Sciatic nerve (tissue), 2 donors: ENCODE measurements at places on chromosomes 16 and 17.

GRCh38 chr16:10897134-10897533 lies 20.1 kb downstream of the CIITA start:
- DNase-seq = no peak

GRCh38 chr17:59287891-59288290 lies 43.6 kb upstream of the YPEL2 start:
- no peak for DNase-seq

- DNase-seq = peak; percentile 53
Measured at GRCh38 chr17:9900784-9901183, 4.3 kb downstream of the RCVRN start.

GRCh38 chr17:68433911-68434508 lies 23.3 kb downstream of the WIPI1 start:
- peak; percentile 34 for DNase-seq

GRCh38 chr16:3909791-3910583 lies 29.5 kb upstream of the CREBBP start:
- peak; percentile 23 for DNase-seq

GRCh38 chr16:1822801-1823200 lies 3.8 kb downstream of the HAGH start:
- DNase-seq = no peak

DNA sequence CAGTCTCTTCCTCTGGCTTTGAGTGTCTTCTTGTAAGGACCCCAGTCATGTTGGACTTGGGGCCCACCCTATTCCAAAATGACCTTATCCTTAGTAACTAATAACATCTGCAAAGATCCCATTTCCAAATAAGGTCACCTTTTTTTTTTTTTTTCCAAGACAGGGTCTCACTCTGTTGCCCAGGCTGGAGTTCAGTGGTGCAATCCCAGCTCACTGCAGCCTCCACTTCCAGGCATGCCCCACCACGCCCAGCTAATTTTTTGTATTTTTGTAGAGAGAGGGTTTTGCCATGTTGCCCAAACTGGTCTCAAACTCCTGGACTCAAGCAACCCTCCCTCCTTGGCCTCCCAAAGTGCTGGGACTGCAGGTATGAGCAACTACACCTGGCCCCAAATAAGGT lies 118.8 kb upstream of the GSE1 start:
- no peak for DNase-seq

DNA sequence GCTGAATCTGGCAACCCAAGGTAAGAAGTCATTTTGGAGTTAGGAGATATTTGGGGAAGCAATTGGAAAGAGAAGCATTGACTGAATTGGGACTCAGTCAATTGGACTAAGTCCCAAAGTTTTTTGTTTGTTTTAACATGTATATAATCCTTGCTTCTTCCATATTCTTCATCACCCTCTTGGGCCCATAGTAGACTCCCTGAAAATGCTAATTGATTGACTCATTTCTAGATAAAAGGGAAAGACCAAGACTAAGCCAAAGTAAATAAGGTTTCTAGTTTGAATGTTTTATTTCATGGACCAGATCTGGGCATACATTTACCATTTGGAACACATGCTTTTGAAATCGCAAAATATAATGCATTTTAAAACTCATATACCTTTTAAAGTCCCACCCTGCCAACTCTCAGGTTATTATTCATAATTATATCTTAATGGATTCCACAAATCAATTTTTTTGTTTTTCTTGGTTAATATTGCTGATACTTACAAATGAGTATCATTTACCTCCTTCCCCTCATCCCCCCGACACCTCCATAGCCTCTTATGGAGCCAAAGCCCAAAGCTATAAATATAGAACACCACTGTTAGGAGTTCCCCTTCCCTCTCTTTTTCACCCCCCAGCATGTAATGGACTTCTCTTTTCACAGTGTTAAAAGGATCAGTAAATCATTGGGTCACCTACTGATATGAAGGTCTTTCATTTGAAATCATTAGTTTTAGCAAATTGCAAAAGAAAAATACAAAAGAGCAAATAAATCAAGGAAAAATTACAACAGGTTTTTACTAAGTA lies 674.0 kb upstream of the SOX9 start:
- no peak for DNase-seq

DNA sequence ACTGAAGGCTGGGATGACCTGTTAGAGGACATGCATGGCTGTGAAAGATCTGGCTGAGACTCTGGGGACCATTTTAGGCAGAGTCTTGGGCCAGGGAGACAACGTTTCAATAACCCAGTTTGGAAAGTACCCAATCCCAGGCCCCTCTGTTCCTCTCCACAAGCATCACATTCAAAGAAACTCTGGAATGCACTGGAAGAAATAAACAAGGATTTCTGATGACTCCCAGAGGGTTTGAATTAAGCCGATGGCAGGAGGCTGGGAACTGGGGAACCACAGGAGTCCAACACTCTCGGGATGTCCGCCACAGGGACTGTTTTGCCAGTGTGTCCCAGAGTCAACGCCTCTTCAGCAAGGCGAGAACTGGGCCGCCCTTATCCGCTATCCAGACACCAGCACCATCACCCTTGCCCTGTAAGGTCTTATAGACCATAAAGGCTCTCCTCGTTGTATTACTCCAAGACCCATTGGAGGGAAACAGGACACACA lies 3.3 kb downstream of the PMP22 start:
- DNase-seq = no peak

- no peak for DNase-seq
Measured at GRCh38 chr16:81624760-81625543, 154.1 kb upstream of the PLCG2 start.

DNA sequence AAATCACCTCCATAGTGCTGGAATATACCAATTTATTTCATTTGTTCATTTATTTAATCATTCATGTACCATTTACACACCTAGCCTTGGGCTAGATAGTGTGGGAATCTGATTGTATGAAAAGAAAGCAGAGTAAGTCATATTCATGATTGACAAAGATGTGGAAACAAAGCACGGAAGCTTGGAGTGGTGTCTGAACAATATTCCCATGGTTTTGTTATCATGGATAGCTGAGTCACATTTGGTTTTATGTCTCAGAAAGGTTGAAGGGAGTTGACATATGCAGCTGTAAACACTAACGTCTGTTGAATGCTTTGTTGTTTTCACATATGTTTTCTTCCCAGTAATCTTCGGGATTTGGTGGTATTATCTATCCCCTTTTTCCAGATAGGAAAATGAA lies 76.6 kb downstream of the MAP2K4 start:
- no peak for DNase-seq

GRCh38 chr17:82664701-82665182 lies 16.5 kb upstream of the WDR45B start:
- DNase-seq = no peak

DNA sequence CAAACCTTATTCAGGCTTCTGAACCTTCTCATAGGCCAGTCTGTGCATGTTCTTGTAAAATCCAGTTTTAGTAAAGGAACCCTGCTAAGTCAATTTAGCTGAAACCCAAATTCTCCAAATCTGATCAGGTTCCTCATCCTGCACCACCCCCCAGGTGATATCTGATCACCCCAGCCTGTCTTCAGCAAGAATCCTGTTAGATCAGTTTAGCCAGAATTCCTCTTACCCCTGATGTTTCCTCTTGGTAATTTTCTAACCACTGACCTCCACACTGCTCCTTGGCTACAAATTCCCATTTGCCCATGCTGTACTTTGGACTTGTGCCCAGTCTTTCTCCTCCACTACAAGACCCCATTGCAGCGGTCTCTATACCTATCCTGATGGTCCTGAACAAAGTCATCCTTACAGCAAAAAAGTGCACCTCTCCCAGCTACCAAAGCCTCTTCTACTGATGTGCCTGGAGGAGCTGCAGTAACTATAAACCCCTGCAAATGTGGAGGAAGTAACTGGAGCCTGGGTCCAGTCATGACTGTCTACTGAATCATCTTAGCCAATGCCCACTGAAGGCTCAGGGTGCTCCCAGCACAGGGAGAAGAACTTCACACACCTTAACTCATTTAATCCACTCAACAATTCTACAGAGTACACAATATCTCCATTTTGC lies 23.8 kb downstream of the TEX14 start:
- no peak for DNase-seq

- DNase-seq = peak; percentile 97
Measured at GRCh38 chr17:34252444-34253138, 2.5 kb upstream of the CCL2 start.

- no peak for DNase-seq
Measured at GRCh38 chr17:48565022-48565554, 13.1 kb downstream of the HOXB4 start.

DNA sequence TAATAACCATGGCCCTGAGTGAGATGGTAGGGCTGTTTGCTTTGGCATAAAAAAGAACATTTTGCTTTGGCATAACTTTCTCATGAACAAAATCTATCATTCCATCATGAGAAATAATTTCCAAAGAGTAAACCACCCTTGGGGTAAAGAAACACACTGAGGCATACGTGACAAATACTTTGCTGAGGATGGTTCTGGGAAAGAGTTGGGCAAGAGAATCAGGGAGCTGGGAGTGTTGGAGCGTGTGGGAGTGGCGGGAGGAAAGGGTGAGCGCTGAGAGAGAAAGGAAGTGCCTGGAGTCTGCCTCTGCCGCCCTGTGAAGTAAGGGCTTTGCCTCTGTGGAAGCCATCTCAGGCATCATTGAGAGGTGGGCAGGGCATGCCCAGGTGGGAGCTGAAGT lies 60.2 kb upstream of the ARHGAP44 start:
- no peak for DNase-seq

GRCh38 chr16:1678500-1679098 lies 520 bp downstream of the JPT2 start:
- no peak for DNase-seq

DNA sequence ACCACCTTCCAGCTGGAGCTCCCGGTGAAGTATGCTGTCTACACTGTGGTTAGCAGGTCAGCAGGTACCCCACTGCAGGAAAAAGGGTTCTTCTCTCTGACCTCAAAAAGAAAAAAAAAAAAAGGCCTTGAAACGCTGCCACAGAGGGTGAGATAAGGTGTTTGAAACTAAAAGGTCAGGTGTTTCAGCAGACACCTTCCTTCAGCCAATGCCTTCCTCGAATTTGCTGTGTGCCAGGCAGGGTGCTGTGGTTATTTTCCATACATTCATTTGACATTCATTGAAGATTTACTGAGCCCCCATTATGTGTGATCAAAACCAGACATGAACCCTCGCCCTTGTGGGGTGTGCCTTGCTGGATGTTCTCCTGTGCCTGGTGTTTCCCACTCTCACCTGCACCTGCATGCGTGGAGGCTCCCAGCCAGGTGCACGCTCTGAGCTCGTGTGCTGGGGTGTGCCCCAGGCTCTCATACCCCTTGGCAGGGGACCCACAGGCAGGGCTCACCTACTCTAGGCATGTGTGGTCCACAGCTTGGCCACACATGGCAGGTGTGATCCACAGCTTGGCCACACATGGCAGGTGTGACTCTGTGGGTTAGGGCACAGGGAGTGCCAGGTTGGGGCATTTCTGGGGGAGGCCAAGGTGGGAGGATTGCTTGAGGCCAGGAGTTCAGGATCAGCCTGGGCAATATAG lies 15.8 kb upstream of the ITGAD start:
- no peak for DNase-seq

GRCh38 chr17:3719265-3719664 lies 4.4 kb upstream of the HASPIN start:
- no peak for DNase-seq

- DNase-seq = no peak
Measured at GRCh38 chr16:52914428-52914827, 138.3 kb downstream of the CHD9NB start.
